ENCODE measurements at places on chromosomes 5 and 9.
A peak's percentile ranks its signal among the peaks of the same experiment; 100 is the strongest.

DNA sequence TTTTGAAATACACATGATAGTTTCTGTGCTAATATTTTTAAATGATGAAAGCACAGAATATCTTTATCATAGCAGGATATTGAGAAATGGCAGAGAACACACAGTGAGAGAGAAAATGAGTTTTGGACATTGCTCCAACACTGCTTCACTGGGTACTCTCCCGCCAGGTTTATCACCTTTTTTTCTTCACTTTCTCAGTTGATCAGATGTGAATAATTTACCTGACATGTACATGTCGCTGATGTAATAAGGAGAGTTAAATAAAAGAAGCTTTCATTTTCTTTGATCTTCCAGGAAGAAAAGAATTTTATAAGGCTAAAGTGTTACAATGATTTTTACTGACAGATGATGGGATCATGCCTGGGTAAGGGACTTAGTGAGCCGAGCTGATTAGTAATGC lies 134.5 kb downstream of the ALDH1A1 start:
- no peak for DNase-seq

- no peak for DNase-seq
Observed at GRCh38 chr5:148808864-148809642, 17.4 kb upstream of the ADRB2 start.

- no peak for DNase-seq
Observed at GRCh38 chr5:158800481-158800880, 299.2 kb downstream of the EBF1 start.

- no peak for DNase-seq
Observed at GRCh38 chr5:128842241-128842640, 123.0 kb upstream of the SLC27A6 start.

DNA sequence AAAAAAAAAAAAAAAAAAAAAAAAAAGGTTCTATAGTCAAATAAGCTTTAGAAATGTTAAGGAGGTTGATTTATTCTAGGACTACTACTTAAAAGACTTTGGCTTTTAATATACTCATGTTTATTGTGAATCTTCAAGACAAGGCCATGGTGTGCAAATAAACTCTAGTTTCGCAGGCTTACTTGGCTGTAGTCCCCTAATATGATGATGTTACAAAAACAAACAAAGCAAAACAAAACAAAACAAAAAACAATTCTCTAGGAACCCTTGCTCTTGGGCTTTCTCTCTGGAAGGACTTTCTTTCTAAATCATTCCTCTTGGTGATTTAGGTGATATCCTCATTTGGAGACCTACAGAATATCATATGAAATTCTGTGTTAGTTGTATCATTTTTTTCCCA lies 172.0 kb downstream of the GDNF start:
- DNase-seq = no peak

- peak; percentile 26 for DNase-seq
Observed at GRCh38 chr9:134515026-134515821, 126.4 kb upstream of the COL5A1 start.
